ENCODE measurements at places on chromosomes 1 and 21. TPM values are rescaled to one million over a fixed set of nuclear protein-coding genes. Genes with fewer than 3 reads are reported as not detected.

DNA sequence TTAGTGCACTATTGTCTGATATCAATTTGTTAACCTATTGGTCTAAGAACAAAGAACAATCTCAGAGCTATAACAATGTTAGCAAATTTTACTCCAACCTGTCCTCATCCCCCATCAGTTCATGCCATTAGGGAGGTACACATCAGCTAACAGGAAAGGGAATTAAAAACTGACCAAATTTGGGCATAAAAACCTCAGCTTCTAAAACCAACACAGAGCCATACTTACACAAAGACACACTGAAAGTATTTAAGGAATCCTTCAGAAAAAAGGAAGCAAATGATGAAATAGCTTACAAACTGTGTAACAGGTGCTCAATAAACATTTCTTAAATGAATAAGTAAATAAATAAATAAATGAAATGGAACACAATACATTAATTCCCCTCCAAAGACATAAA is 89.2 kb downstream of the TTLL7 start:
- peaks cover 2% of the 10 kb centered on the region for H3K4me1 ChIP-seq
- DNase-seq, result no peak
- no peak overlapping the region for H3K4me3 ChIP-seq
- no peak overlapping the region for H3K27ac ChIP-seq

Gene KRTAP22-2
- total RNA-seq, result not detected

- no peaks in the 10 kb centered on the region for H3K36me3 ChIP-seq
- H3K4me1 ChIP-seq, result no peaks in the 10 kb centered on the region
- no peak overlapping the region for H3K27ac ChIP-seq
- H3K27me3 ChIP-seq, result peaks cover 2% of the 10 kb centered on the region
- DNase-seq, result no peak
These were observed 112.8 kb downstream of the HIVEP3 start for GRCh38 chr1:41805771-41806471.

DNA sequence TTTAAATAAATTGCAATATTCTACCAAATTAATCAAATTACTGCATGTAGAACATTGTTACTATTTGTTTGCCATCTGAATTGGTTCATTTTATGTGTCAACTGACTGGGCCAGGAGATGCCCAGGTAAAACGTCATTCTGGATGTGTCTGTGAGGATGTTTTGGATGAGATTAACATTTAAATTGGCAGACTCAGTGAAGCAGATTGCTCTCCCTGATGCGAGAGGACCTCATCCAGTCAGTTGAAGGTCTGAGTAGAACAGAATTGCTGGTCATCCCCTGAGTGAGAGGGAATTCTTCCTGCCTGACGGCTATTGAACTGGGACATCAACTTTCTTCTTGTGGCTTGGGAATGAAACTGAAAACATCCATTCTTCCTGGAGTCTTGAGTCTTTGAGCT is 122.0 kb upstream of the GREM2 start:
- no peak overlapping the region for H3K27ac ChIP-seq
- H3K27me3 ChIP-seq, result peaks cover 2% of the 10 kb centered on the region
- H3K36me3 ChIP-seq, result no peaks in the 10 kb centered on the region
- DNase-seq, result no peak
- H3K4me3 ChIP-seq, result no peak overlapping the region

DNA sequence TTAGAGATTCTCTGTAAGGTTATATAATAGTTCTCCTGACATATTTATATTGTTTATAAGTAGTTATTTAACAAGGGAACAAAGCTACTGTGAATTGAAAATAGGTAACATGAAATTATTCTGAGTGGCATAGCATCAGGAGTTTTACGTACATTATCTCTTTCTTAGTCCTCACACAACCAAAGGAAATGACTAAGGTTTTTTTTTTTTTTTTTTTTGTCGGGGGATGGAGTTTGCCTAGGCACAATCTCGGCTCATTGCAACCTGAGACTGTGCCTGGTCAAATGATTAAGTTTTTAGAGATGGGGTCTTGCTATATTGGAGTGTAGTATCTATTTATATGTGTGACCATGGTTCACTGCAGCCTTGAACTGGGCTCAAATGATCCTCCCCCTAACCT is 24.9 kb downstream of the TMED5 start:
- no peaks in the 10 kb centered on the region for H3K27me3 ChIP-seq
- H3K36me3 ChIP-seq, result peaks cover 12% of the 10 kb centered on the region
- H3K4me1 ChIP-seq, result no peaks in the 10 kb centered on the region
- no peak overlapping the region for H3K27ac ChIP-seq

Data from mesothelial cell of epicardium (in vitro differentiated cells).